H4 (cell line): ENCODE measurements at places on chromosomes 6 and 20. TPM values are rescaled to one million over a fixed set of nuclear protein-coding genes. Genes with fewer than 3 reads are reported as not detected.

SSTR4 gene
- not detected in 2 replicates for total RNA-seq

OXT gene
- not detected in 2 replicates for total RNA-seq

ARG1 gene
- not detected in 2 replicates for total RNA-seq

SLC22A16 gene
- total RNA-seq = not detected in 2 replicates

HSPA12B gene
- 0.12 TPM in 1 of 2 replicates, not detected in the other for total RNA-seq

AIF1 gene
- not detected in 2 replicates for total RNA-seq

TMEM217 gene
- total RNA-seq = 1.1 and 1.6 TPM in 2 replicates

BCL2L1 gene
- 34.2 and 42.6 TPM in 2 replicates for total RNA-seq

PPP1R14C gene
- total RNA-seq = not detected in 2 replicates

GABRR1 gene
- not detected in 2 replicates for total RNA-seq

RRAGD gene
- 28.8 and 35.0 TPM in 2 replicates for total RNA-seq
